ENCODE measurements at places on chromosomes 7 and 10.
A peak's percentile ranks its signal among the peaks of the same experiment; 100 is the strongest.

- DNase-seq, result no peak
These were observed 67.3 kb upstream of the WDR11 start for GRCh38 chr10:120783867-120784266.

DNA sequence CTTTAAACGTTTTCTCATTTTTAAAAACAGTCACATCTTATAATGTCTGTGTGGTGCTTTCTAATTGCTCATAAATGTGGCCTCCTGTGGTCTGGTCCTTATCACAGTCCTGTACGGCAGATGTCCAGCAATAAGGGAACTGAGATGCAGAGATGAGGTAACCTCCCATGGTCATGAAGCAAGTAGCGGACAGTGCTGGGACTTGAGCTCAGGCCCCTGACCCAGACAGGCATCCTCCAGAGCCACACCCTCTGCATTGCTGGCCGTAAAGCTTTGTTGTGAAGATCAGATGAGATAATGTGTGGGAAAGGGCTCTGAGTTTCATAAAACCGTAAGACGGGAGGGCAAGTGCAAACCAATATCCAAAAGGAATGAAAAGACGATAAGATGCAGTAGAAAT lies 48.2 kb downstream of the DYNC2I1 start:
- DNase-seq, result no peak

GRCh38 chr7:983616-984071 lies 663 bp downstream of the CYP2W1 start:
- no peak for DNase-seq

GRCh38 chr10:47176206-47176902 lies 123.6 kb upstream of the GDF10 start:
- no peak for DNase-seq

GRCh38 chr7:128931965-128932861 lies 5.5 kb upstream of the IRF5 start:
- DNase-seq, result no peak

- no peak for DNase-seq
These were observed 70.8 kb upstream of the ZNRF2 start for GRCh38 chr7:30213637-30214036.

DNA sequence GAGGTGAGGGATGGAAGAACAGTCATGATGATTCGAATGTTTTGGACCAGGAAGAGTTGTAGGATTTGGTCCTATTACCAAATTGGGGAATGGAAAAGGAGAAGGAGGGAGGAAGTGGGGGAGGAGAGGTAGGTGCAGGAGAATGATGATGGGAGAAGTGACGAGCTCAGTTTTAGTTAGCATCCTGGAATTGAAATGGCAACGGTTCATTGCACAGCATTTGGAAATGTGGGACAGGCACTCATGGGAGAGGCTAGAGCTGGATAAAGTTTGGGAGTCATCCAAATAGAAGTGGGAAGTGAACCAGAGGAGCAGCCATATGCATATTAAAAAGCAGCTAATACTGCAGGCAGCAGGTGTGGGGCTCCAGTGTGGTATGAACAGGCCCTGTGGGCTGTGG lies 253.6 kb downstream of the SORCS3 start:
- DNase-seq, result no peak

- no peak for DNase-seq
These were observed 166.5 kb upstream of the GNAI1 start for GRCh38 chr7:79968077-79968648.

DNA sequence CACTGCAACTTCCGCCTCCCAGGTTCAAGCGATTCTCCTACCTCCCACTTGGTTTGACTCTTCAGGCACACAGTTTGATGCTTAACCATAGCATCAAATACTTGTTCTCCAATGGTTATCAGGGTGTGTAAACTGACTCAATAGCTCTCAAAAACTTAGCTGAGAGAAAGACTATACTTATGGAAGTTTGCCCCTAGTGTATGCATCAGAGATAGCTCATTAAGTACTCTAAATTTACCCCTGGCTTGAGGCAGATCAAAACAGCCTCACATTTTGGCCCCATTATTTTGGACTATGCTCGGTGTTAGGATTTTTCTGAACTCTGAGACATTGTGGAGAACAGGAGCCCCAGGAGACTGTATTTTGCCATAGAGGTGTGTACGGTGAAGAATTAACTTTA lies 40.8 kb upstream of the SLC35B4 start:
- DNase-seq, result no peak

- no peak for DNase-seq
These were observed 199.2 kb upstream of the MEOX2 start for GRCh38 chr7:15885678-15886077.

GRCh38 chr7:123748171-123748733 lies 551 bp downstream of the WASL start:
- DNase-seq, result peak; percentile 72

GRCh38 chr10:98012644-98013043 lies 17.8 kb downstream of the CRTAC1 start:
- DNase-seq, result no peak

GRCh38 chr10:42753507-42754154 lies 29.0 kb upstream of the BMS1 start:
- DNase-seq, result peak; percentile 55

DNA sequence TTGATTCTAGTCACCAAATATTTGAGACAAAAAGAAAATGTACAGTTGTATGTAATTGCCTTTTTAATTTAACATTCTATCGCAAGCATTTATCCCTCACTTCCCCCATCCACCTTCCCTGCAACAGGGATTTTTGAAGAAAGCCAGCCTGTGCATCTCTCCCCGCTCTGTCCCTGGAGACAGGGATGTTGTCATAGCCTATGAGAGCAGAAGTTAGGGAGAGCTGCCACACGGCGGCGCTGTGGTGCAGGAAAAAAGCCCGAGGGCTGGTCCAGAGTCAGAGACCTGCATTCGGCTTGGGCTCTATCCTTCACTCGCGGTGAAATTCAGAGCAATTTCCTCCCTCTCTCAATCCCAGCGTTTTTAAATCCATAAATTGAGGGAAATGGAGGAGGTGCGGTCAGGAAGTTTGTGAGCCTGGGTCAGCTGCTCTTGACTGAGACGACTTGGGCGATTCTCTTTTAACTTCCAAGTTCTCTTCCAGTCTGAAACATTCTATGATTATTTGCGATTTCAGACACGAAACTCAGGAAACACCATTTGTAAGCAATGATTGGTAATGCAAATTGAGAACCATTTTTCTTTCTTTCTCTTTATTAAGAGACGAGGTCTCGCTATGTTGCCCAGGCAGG lies 17.5 kb downstream of the HKDC1 start:
- peak; percentile 93 for DNase-seq

- DNase-seq, result no peak
These were observed 85.8 kb downstream of the MYL10 start for GRCh38 chr7:101543242-101543766.

DNA sequence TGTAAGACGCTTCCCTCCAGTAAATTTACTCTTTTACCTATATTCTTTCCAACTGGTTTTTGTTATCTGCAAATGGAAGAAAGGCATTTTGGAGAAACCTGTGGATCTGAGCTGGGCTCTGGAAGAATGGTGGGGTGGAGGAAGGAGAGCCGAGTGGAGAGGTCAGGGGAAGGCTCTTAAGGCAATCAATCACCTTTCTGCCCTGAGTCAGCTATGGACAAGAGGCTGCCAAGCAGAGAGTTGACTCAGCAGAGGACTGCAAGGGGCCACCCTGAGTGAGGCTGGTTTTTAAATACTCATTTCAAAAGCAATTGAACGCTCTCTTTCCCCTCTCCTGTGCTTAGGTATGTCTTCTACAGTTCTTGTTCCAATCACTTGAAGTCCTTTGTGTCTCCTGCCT lies 81.8 kb downstream of the SPAG6 start:
- no peak for DNase-seq

GRCh38 chr10:31687663-31688482 lies 240.8 kb downstream of the ARHGAP12 start:
- no peak for DNase-seq

- no peak for DNase-seq
These were observed at the start of gene HMX3 for GRCh38 chr10:123135415-123136141. HMX3 (plus strand) TSS chr10:123135970; CDS start chr10:123136051, 81 bp downstream.

DNA sequence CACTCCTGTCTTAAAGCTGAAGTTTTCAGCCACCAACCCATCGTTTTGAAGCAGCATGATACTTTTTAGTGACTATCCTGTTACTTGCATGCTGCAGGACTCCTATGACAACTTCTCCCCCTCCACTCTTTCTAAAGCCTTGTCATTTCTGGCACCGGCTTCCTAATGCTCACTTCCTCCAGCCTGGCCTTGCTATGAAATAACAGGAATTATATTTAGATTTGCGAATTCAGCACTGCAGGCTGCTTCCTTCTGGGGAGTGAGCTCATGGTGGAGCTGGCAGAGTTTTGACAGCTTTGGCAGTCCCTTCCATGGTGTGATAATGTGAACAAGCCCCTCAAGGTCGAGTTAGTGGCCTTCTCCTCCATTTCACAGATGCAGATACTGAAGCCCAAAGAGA lies 13.4 kb downstream of the BLNK start:
- no peak for DNase-seq

DNA sequence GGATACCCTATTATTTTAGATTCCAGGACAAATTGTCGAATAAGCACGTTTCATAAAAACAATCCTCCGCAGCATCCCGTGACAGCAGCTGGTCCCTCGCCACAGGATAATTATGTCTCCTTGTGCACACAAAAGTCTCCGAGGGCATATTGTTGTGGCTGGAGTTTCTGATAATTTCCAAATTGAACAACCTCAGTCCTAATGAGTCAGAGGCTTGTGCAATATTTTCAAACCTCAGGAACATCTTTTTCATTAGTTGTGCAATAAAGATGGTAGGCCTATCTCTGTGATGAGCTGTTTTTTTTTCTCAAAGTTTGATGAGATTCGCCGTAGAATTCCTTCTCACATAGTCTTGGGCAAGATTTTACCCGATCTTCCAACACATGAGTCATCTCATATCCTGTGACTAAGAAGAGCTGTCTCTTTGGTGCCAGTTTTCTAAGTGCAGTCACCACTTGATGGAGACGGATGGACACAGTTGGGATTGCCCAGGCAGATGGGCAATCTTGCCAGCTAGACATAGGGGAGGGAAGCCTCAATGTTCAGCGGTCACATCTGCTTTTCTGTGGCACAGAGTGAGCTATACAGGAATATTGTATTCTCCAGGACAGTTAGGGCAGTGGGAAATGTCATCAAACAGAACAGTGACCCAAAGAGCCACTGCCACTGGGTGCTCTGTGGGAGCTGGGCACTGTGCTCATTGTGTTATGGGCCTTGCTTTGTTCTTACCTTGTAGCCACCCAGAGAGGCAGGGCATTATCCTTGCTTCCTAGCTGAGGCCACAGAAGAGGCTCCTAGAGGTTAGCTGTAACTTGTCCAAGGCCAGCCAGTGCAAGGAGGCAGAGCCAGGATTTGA lies 7.8 kb downstream of the HTRA1 start:
- no peak for DNase-seq

GRCh38 chr10:67296926-67297325 lies 371.1 kb downstream of the LRRTM3 start:
- no peak for DNase-seq

GRCh38 chr10:102009801-102010425 lies 46.1 kb downstream of the ARMH3 start:
- DNase-seq, result no peak

GRCh38 chr10:103592186-103593021 lies 98.9 kb downstream of the NEURL1 start:
- DNase-seq, result no peak

GRCh38 chr7:101629171-101629570 lies at the start of gene MYL10:
MYL10 (minus strand) TSS chr7:101629296; CDS start chr7:101629118, 178 bp downstream.
- DNase-seq, result no peak

GRCh38 chr10:113285305-113285704 lies 267.5 kb upstream of the HABP2 start:
- DNase-seq, result no peak

DNA sequence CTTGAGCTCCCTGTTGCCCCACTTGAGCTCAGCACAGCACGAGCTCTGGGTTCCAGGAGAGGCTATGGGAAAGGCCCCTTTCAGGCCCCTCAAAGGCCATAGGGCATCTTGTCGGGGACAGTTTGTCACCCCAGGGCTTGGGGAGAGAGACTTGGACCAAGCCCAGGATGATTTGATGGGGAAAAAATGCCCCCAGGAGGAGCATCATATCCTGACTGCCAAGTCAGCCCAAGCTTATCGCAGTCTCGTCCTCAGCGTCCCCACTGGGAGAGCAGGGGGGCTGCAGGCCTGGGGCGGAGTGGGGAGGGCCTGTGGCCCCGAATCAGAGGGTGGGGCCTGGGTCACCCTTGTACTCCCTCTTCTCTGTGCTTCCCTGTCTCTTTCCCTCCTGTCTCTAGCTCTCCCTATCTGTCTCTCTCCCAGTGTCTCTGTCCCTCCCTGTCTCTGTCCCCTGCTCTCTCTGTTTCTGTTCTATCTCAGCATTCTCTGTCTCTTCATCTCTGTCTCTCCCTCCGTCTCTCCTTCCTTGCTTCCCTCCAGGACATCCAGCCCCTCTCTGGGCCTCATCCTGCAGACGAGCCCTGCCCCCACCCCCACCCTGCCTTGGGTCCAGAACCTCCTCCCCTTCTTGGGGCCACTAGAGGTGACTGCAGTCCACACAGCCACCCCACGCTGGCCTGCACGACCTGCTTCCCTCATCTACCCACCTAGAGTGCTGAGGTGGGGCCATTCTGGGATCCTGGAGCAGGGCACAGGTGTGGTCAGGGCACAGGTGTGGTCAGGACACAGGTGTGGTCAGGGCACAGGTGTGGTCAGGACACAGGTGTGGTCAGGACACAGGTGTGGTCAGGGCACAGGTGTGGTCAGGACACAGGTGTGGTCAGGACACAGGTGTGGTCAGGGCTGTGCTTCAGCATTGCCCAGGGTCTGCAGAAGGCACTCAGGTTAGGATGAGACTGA lies 17.3 kb upstream of the GRIFIN start:
- DNase-seq, result peak; percentile 61

DNA sequence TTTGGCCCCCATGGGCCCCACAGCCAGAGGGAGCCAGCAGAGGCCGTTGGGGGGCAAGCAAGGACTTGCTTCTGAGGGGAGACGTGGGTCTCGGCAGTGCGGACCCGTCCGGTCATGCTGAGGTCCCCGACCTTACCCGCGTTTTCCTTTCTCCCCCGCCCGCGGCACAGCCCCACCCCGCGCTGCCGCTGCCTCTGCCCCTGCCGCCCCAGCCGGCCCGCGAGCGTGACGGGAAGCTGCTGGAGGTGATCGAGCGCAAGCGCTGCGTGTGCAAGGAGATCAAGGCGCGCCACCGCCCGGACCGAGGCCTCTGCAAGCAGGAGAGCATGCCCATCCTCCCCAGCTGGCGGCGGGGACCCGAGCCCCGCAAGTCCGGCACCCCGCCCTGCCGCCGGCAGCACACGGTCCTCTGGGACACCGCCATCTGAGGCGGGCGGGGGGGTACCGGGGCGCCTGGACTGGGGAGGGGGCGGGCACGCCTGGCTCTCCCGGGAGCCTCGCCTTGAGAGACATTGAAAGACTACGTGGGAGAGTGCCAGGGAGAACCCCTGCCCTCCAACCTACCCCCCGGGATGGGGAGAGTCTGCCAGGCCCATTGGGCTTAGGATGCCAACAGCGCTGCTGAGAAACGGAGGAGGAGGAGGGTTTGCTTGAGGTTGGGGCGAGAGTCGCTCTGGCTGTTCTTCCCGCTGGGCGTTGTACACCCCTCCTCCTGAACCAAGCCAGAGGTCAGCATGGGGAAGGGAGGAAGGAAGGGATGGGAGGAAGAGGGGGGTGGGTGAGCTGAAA lies 9.9 kb downstream of the NYAP1 start:
- DNase-seq, result peak; percentile 69

DNA sequence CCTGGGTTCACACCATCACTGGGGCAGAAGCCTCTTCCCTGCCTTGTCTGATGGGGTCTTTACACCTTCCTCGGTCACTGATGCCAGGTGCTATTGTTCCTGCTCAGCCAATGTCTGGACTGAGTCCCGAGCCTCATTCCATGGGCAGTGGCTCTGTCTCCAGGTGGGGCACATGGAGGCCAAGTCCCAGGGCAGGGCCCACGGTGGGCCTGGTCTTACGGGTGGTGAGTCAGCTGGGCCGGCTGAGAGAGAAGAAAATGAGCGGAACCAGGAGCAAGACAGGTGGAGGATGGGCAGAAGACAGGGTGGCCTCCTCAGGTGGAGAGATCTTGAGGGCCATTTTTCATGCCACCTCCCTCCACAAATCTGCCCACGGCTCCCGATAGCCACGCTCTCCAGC lies 131.7 kb upstream of the FAM20C start:
- peak; percentile 16 for DNase-seq
